ENCODE measurements at places on chromosomes 5 and 9.

DNA sequence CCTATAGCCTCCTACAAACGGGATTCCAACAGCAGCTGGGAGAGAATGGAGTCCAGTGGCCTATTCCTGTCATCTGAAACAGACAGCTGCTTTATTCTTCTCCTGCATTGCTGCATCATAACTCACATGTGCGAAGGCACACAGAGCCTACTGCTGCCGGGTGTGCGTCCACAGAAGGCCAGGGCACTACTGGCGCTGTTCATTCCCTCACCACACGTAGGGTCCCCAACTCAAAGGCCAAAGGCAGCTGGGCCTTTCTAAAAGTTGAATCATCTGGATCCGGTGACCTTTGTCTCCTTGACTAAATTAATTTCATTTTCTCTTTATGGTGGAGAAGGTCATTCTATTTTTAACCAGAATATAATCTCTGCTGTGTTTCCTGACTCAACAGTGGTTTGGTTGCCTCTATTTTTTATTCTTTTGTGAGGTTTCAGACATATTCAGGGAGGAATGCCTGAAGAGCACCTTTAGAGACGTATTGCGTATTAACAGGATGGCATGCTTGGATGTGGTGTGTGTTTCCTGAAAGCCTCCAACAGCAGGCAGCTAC, 10.8 kb upstream of the SPATA24 start:
- no peak for DNase-seq

- DNase-seq: no peak
Observed at GRCh38 chr5:56673171-56673570, 142.2 kb upstream of the MAP3K1 start.

DNA sequence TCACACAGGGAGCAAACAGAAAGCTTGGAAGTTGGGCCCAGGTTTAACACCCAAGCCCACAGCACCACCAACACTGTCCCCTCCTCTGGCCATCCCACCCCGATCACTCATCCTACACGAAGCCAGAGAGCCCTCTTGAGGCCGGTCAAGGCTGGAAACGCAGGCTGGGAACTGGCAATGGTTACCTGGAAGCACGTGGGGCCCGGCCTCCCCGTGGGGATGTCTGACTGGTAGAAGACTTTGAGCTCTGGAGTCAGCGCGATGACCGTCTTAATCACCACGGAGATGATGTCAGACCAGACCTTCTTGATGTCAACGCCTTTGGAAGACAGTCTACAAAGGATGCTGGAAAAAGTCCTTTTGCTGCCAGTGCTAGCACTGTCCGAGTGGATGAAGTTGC, 104.1 kb downstream of the TTLL11 start:
- DNase-seq: no peak

DNA sequence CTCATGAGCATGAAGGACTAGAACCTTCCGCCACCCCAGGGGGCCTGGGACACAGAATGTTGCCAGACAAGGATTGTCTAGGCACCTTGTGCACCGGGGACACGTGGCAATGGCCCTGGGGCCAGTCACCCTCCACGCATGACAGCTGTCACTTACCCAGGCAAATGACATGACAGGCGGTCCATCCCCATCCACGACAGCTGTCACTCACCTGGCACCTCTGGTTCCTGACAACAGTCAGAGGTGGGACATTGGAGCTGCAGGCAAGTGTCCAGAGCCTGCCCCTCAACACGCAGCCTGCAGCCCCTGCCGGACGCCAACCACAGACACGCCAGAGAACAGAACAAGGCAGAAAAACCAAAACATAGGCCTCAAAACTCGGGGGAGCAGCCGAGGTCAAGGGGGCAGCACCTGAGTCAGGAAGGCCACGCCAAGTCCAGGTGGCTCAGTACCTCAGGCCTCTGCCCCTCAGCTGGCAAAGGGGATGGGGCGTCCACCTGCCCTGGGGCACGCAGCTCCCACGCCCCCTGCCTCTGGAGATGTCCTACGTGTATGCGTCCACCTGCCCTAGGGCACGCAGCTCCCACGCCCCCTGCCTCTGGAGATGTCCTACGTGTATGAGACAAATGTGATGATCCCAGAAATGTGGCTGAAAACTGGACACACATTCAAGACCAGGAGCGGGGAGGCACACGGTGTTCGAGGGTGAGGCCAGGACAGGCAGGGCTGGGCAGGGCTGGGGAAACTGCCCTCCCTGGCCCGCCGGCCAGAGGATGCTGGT, 14.5 kb downstream of the VAV2 start:
- DNase-seq: no peak

Measured in stimulated activated CD4-positive, alpha-beta T cell treated with anti-CD3 and anti-CD28 coated beads, Interleukin-12 subunit alpha, Interleukin-12 subunit beta, amount 100 ng/mL, for 4 hours (primary cell).